ENCODE measurements at places on chromosomes 7 and 10.

DNA sequence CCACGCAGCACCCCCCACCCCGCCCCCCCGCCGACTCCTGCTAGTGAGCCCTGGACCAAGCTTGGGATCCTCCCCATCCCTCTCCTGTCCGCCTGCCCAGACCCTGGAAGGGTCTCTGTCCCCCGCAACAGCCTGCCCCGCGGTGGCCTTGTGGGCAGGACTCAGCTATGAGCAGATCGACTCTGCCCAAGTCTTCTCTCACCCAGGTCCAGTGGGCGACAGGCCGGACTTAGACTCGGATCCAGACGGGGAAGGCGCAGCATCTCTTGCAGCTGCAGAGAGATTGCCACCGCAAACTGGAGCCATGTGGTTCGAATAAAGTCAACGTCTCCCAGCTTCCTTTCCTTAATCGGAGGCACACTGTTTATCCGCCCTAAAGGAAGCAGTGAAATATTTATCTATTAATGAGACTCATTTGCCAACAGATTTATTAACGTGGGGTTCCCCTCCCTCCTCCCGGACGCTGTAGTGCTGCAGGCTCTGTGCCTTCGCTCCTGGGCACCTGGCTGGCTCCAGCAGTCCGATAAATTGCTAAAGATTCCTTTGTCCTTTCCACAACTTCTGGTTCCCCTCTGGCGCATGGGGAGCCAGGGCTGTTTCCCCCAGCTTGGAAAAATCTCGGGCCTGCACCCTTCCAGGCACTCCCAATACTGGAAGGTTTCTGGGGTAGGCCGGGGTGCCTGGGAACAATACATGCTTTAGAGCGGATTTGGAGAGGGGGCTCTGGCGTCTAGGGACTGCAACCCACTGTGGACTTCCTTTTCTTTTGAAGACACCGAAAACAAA lies 634 bp upstream of the HOXA7 start:
- no peak for DNase-seq

DNA sequence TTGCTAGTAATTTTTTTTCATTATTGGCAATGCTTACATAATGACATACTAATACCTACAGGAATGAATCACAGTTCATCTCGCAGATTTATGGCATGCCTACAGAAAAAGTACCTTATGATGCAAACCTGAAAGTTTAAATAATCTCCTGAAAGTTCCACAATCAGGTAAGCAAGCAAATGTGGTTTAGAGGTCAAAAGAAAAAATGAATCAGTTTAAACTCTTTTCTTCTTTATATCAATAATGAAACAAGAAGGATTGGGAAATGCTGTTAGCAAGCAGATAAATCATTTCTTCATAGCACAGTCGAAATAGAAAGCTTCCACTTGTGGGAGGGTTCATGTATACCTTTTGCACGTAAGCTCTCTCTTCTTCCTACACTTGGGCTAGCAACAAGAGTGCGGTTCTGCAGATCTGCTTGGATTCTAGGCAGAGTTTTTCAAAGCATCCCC lies 53.7 kb upstream of the MTPN start:
- DNase-seq = no peak

- no peak for DNase-seq
Measured at GRCh38 chr7:24231493-24231892, 52.5 kb upstream of the NPY start.

DNA sequence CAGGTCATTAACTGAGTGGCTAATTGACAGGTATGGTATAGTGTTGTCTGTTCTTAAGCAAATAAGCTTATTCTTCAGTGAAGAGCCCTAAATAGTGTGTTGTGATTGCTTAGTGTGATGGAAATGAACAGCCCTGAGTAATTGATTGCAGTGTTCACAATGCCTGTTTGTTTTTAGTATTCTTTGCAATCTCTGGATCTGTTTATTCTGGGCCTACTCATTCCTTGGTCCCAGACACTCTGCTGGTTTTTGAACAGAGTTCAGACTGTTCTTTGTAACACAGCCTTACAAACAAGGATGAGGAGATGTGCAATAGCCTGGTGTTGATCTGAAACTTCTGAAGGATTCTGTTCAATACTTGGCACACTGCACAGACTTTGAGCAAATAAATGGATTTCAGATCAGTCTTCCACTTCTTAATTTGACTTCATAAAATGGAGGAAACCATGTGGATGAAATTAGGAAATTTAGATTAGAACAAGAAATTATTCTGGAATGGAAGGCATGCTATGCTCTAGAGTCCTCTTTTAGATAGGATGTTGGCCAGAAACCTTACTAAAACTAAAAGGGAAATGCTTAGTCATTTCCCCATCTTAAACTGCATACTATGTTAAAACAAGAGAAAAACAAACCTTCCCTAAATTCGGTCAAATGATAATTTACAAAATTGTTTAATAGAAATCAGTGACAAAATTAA lies 444.2 kb upstream of the SEMA3D start:
- DNase-seq = no peak

DNA sequence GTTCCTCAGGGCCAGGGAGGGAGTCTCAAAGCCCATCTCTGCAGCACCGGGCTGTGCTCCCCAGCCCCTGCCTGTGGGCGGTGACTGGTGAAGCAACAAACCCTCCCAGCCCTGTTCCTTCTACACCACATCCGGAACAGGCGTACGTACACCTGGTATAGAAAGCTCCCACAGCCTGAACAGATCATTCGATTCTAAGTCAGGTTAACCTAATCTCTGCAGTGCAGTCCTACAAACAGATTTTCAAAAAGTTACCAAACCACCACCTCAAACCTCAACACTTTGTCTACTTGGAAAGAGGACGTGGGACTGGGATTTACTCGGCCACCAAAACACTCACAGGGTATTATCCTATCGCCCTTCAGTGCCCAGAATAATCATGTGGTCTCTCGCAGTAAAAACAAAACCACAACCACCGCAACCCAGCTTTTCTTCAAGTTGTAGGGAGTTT lies 238.4 kb downstream of the DIP2C start:
- DNase-seq = no peak

- no peak for DNase-seq
Measured at GRCh38 chr10:119871881-119872609, 598 bp downstream of the MCMBP start.

GRCh38 chr10:18685555-18685954 lies 26.3 kb downstream of the ARL5B start:
- DNase-seq = no peak

GRCh38 chr10:79434821-79435251 lies 10.6 kb downstream of the ZCCHC24 start:
- no peak for DNase-seq

DNA sequence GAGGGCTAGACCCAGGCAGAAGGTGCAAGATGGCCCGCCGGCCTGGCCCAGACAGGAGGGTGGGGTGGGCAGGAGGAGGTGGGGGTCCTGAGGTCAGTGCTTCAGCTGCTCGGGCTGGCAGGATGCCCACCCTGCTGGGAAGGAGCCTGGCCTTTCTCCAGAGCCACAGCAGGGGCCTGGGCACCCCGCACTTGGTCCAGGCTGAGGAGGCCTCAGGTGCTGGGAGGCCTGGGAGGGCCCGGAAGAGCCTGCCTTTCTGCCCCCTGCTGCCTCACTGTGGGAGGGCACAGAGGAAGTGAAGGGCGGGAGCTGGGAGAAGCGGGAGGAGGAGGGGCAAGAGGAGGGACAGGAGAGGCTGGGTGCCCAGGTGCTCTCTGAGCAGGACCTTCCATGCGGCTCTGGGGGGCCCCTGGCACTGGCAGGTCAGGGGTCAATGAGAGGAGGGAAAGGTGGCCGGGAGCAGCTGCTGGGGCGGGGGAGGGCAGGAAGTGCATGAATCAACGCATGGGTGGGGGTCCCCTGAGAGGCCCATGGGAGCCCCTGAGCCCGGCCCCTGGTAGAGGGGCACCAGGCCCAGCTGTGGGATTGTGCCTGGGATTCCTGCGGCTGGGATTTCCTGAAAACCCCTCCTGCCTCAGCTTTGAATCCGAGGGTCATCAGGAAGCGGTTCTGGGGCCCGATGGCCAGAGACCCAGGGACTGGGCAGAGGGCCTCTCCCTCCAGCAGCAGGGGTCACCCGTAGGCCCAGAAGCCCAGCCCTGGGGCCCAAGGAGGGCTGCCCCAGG lies 49.9 kb downstream of the PWWP2B start:
- DNase-seq = peak; percentile 5

DNA sequence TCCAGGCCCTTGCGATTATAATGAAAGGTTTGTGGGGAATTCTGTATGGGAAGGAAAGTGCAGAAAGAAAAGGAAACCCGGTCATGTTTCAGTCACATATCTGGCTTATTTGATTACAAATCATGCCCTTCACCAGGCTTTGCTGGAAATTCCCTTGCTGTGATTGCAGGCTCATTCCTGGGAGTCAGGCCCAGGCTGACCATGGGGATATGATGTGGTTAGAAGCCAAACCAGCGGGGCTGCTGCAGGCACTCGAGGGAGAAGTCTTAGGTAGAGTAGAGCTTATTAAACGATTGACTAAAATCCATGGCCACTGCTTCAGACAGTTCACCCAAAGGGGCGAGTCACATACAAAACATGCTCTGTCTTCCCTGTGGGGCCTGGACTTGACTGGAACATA lies 16.2 kb downstream of the PKD1L1 start:
- DNase-seq = no peak

DNA sequence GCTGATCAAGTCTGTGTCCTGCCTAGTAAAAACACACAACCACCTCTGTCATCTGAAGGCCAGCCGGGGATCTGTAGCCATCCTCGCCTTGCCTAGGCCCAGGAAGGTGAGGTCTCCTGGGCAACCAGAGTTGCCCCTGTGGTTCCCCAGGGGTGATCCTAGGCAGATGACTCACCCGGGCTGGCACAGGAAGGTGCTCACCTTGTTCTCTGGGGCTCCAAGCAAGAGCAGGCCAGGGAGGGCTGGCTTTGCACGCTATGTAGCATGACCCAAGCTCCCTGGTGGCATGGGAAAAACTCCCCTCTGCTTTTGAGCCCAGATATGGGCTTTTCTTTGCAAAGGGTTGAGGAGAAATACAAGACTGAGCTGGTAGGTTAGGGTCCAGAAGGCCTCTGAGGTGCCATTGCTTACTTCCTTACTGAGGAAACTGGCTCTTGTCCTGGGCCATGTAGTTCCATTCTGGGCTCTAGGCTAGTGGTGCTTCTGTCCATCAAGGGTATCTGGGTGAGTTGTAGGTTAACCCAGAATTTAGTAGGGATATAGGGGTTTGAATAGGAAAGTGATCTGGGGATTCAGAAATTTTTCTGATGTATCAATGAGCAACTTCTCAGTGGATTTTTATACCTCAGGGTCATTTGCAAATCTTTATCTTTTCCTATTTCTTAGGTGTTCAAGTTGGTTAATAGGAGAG lies 112.0 kb downstream of the NT5C2 start:
- DNase-seq = no peak

- no peak for DNase-seq
Measured at GRCh38 chr7:32043688-32044087, 26.5 kb downstream of the PDE1C start.

DNA sequence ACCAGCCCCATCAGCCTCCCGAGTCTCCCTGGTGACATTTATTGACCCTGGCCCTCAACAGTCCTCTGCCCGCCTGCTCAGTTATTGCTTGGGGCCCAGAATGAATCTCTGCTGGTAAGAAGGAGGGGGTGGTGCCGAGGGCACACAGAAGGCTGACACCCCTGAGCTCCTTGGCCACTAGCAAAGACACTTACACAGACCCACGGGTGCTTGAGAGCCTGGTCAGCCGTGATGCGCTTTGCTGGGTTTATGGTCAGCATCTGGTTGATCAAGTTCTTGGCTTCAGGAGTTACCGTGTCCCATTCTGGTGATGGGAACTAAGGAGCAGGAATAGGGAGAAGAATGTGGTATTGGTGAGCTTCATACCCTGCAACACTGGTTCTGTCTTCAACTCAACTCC lies 27.3 kb downstream of the CAMK2G start:
- DNase-seq = no peak

GRCh38 chr10:119473771-119474170 lies 68.7 kb downstream of the RGS10 start:
- no peak for DNase-seq

DNA sequence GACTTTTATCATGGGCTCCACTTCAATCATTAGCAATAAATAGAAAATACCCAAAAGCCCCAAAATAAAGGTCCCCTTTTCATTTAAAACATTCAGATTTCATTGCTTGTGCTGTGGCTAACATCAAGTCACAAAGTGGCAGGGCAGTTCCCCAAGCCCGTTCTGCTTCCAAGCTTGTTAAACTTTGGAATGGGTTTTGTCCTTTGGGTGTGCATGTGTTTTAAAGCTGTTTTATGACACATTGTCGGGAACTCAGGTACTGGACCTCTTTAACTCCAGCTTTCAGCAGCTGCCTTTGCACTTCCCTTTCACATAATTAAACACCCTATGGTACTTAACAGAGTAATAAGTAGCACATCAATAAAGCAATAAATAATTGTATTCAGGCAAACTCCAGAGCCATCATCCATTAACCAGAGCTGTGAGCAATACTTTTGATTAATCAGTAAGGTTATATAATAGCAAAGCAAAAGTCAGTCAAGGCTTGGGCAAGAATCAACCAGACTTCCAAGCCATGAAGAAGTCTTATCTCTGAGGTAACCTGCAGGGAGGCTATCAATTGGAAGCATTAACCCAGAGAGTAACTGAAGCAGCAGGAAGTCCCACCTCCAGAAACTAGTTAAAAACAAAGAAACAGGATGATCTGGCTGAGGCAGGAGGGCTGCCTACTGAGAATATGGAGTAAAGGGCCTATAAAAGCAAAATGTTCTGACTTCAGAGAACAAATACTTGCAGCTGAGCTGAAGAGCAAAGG lies 56.1 kb upstream of the ARID5B start:
- DNase-seq = no peak

- DNase-seq = no peak
Measured at GRCh38 chr10:18204039-18204835, 64.0 kb downstream of the CACNB2 start.

DNA sequence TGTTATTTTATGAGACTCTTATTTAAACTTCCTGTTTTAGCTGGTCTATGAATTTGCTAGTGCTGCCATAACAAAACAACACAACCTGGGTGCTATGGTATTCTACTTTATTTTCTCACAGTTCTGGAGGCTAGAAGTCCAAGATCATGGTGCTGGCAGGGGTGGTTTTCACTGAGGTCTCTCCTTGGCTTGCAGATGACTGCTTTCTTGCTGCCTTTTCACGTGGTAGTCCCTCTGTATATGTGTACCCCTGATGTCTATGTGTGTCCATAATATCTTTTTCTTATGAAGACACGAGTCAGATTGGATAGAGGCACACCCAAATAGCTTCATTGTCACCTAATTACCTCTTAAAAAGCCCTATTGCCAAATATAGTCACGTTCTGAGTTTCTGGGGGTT lies 270.5 kb downstream of the BMPER start:
- DNase-seq = no peak
